Activated CD8-positive, alpha-beta memory T cell treated with anti-CD3 and anti-CD28 coated beads for 36 hours (primary cell): ENCODE measurements at places on chromosomes 16 and 17. TPM values are rescaled to one million over a fixed set of nuclear protein-coding genes. Genes with fewer than 3 reads are reported as not detected.

Gene CCL16
- total RNA-seq: not detected

Gene FZD2
- 0.15 TPM for total RNA-seq

Gene RAPGEFL1
- total RNA-seq: 5.4 TPM

Gene PRR11
- total RNA-seq: 43.0 TPM

Gene SRCIN1
- total RNA-seq: 0.06 TPM
